Fibroblast of skin of left quadriceps (primary cell): ENCODE measurements at places on chromosomes 1 and 21.
A peak's percentile ranks its signal among the peaks of the same experiment; 100 is the strongest.

DNA sequence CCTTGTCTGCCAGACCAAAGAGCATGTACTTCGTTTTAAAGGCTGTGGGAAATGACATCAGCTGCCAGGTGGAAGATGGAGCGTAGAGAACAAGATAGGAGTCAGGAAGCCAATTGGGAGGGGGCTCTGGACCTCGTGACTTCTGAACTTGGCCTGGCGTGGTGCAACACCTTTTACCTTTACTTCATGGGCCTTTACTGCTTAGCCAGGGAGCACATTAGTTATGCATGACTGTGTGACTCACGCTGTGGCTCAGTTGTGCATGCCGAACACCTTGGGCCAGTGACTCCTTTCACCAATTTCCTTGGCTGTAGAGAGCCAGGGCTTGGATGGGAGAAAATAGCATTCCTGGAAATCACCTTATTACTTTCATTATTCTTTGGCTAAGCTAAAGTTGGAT lies 7.2 kb downstream of the XCL1 start:
- DNase-seq = no peak

- no peak for DNase-seq
Observed at GRCh38 chr1:112458756-112459155, 50.0 kb upstream of the WNT2B start.

DNA sequence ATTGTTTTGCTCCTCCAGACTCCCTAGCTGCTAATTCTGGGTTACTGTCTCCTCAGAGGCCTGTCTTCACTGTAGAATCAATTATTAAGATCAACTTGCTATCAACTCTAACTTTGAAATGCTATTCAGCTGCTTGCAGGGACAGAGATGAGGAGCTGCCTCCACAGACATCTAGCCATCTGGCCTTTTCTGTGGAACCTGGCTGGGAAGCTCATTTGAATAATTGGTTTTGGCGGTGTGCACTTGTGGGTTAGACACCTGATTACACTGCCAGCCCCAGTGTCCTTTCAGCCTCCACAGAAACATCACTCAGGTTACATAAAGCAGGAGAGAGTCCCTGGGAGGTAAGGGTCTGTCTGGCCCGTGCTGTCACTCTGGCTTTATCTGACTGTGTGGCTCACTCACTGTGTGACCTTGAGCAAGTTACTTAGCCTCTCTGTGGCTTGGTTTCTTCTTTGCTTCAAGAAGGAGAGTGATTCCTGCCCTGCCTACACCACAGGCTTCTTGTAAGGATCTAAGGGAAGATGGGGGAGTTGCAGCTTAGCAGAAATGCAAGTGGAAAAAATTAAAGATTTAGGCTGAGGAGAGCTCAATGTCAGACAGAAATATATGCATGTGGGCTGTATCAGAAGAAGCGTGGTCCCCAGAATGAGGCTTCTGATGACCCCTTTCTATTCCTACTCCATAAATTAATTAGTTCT lies 131.6 kb downstream of the BEND5 start:
- DNase-seq = no peak

- DNase-seq = no peak
Observed at GRCh38 chr1:235642011-235642942, 7.3 kb downstream of the GNG4 start.

- DNase-seq = no peak
Observed at GRCh38 chr1:84782881-84783280, 92.6 kb upstream of the SSX2IP start.

- no peak for DNase-seq
Observed at GRCh38 chr1:56411484-56412180, 167.7 kb downstream of the PLPP3 start.

DNA sequence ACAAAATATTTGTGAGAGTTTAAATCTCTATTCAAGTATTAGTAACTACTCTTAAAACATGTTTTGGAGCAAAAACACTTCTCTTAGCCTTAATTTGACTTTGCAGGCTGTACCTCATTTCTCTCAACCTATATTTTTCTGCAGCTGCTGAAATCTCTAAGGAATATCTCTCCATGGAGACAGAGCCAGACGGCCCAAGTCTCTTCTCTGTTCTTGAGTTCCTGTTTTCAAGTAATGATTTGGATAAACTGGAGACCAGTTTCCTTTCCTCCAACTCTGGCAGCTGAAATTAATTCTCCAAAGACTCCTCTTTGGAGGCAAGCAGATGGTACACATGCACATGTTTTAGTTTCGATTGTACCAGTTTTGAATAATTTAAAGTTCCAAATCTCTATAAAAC lies 659.7 kb upstream of the NEGR1 start:
- no peak for DNase-seq

- no peak for DNase-seq
Observed at GRCh38 chr1:55447488-55447887, 232.3 kb upstream of the USP24 start.

DNA sequence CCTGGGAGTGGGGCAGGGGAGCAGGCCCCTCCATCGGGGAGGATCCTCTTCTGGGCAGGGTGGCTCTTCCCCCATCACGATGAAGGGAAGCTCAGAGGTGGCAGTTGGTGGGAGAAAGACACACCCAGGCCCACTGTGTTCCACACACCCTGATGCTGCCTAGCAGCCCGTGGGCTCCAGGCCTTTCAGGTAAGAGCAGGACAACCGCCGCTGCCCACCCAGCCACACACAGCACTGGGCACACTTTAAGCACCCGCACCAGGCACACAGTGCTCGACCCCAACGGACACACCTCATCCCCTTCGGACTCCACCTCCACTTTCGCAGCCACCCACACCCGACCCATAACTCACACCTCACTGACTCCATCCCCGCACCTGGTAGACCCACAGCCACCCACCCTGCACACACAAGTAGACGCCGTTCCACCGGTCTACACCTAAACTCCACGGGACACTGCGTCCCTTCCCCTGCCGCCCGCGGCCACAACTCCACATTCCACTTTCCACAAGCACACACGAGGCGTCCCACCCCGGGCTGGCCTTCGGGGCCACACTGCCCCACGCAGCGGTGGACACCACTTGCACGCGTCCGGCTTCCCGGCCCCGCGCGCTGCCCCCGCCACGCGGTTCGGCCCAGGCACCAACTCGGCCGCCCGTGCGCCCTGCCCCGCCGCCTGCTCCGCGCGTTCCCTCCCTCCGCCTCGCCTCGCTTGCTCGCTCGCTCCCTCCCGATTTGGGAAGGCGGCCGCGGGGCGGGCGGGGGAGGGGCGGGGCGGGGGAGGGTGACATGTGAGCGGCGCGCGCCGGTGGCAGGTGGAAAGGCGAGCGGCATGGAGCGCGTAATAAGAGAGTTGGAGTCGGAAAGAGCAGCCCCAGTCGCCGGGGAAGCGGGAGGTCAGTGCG lies at the start of gene KCNQ4:
KCNQ4 (plus strand) TSS at position 787 of the 905 bp plus-strand sequence. CDS start 307 bp downstream, outside the sequence.
- no peak for DNase-seq

GRCh38 chr1:14852291-14852690 lies 253.8 kb downstream of the KAZN start:
- DNase-seq = no peak

DNA sequence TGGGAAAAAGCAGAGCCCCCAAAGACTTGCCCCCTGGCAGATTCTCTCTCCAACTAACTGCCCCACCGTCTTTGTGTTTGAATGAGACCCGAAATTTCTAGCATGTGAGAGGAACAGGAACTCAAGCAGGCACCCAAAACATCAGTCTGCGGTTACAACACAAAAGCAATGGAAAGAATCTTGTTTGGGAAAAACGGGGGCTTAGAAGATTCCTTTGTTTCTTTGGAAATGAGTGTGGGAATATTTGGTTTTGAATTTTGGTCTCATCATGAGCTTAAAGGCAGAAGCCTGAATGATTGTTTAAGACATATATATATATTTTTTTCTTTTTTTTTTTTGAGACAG lies 188.9 kb upstream of the TMEM51 start:
- no peak for DNase-seq

DNA sequence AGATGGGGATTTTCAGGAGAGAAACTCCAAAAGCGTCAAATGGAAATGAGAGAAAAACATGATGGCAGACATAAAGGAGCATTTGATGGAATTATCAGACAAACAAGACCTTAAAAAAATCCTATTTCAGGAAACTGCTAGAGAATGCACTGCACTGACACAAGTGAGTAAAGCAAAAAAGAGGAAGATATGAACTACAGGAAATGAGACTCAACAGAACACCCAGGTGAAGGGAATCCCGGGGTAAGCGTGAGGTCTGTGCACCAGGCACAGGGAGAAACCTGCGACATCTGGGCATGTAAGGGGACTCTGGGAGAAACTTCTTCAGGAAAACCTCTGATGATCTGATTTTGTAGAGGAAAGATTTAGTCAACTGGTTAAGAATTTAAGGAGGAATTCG lies 2.8 kb downstream of the TARBP1 start:
- no peak for DNase-seq

GRCh38 chr1:192905049-192905448 lies 96.2 kb downstream of the RGS2 start:
- DNase-seq = no peak

DNA sequence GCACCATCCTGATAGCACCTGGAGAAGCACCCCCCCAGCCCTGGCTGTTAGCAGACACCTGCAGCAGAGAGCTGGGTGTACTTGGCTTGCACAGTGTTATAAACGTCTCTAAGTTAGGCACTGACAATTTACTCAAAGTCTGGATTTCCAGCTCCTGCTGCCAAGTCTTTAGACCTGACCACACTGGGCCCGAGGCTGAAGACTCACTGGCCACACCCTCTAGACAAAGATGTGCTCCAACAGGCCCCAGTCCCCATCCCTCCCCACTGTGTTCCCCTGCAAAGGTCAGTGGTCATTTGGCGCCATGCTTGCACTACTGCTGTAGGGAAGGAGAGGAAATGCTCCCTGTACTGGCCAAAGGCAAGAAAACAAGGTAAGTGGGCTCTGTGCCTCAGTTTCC lies 31.1 kb downstream of the PADI6 start:
- no peak for DNase-seq

- no peak for DNase-seq
Observed at GRCh38 chr1:102872526-102872925, 235.8 kb downstream of the COL11A1 start.

GRCh38 chr1:150516050-150516591 lies 569 bp downstream of the FALEC start:
- no peak for DNase-seq

DNA sequence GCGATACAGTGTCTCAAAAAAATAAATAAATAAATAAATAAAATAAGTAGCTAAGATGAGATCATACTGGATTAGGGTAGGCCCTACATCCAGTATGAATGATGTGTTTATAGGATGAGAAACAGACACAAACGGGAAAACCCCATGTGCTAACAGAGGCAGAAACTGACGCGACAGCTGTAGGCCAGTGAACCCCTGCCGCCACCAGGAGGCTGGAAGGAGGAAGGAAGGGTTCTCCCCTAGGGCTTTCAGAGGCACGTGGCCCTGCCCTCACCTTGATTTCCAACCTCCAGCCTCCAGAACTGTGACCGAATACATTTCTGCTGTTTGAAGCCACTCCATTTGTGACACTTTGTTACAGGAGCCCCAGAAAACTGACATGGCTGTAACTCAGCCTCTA lies 38.5 kb downstream of the CHD5 start:
- no peak for DNase-seq

GRCh38 chr1:36024847-36025246 lies 59.0 kb upstream of the TEKT2 start:
- DNase-seq = no peak

GRCh38 chr1:54408147-54409066 lies 2.2 kb upstream of the SSBP3 start:
- peak; percentile 52 for DNase-seq

DNA sequence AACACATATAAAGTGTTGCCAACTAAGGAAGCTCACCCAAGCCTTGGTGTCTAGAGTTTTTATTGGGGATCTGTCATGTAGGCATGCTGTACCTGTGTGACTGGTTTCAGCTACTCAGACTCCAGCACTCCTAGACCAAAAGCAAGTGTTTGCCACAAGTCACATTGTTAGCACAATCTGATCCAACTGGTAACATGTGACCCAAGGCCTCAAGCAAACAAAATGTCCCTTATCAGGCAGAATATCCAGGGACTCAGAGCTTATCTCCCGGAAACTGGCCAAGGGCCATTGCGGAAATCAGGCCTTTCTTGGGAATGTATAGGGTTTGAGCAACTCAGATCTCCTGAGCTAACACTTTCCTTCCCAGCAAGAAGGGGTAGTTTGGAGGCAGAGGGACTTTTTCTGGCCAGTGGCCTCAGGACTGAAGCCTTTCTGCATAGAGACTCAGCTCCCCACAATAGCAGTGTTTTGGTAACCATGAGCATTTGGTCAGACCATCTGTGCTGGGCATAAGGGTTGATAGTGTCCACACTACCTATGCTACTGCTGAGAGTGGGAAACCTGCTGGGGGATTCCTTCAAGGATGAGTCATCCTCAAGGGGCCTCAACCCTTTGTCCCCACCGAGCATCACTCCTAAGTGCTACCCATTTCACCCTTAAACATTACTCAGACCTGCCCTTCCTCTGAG lies 29.6 kb downstream of the NHLH2 start:
- DNase-seq = no peak

GRCh38 chr1:55375617-55376258 lies 160.6 kb upstream of the USP24 start:
- DNase-seq = peak; percentile 25

DNA sequence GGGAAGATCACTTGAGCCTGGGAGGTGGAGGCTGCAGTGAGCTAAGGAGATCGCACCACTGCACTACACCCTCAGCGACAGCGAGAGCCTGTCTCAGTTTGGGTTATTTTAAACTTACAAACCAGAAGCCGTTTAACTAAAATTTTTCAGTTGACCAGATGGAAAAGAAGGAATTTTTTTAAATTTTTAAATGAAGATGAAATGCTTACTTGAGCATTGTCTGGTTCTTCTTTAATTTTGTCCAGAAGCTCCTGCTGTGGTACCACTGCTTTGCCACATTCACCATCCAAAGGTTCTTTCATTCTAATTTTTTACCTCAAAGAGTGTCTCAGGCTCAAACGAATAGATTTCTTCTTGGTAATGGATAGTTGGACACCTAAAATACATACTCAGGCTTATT lies 1.4 kb downstream of the ZMYM6 start:
- DNase-seq = no peak

DNA sequence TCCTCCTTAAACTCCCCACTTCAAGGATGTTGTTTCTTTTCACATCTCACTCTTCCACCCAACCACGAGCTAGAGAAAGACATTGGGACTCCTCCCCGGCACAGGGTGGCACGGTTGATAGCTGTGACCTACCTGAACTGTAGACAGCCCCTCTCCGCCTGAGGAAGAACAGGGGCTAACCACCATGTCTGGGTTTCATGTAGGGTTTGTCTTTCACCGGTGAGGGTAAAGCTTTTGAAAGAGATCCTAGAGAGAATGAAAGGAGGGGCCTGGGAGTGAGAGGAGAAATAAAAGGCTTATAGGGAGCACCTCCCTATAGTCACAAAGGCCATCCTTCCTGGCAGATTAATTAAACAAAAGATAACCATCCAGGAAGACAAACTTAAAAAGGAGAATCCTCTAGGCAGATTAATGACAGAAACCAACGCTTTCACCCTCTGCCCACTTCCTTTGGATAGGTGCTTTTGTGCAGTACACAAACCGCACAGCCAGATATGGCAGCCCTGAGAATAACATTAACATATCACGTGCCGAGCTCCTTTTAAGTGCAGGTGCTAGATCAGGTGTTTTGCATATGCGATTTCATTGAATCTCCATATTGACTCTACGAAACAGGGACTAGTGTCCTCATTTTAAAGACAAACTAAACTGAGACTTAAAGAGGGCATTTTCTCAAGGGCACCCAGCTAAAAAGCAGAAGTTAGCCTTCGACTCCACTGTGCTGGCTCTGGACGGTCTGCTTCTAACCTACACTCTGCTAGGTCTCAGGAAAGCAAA lies 178.1 kb upstream of the RUNX1 start:
- DNase-seq = no peak

- peak; percentile 22 for DNase-seq
Observed at GRCh38 chr1:90074970-90075391, 80.1 kb downstream of the ZNF326 start.
